Activated T-helper 9 cell treated with anti-CD3 and anti-CD28 coated beads, Interleukin-2, amount 50 U/mL, for 16 hours (primary cell): ENCODE measurements at places on chromosomes 4 and X.
A peak's percentile ranks its signal among the peaks of the same experiment; 100 is the strongest.

DNA sequence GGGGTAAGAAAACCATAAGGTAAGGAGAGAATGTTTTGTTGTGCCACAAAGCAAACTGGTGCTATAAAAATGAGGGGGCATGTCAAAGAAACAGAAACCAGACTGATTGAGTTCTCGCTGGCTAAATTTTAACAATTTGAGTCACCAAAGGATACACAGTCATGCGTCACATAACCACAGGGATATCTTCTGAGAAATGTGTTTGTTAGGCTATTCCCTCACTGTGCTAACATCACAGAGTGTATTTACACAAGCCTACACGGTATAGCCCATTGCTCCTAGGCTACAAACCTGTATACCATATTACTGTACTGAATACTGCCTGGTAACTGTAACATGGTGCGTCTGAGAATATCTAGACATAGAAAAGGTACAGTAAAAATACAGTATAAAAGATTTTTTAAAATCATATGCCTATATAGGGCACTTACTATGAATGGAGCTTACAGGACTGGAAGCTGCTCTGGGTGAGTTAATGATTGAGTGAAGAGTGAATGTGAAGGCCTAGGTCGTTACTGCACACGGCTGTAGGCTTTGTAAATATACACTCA is 50.1 kb downstream of the FBXW7 start:
- no peak for DNase-seq

- no peak for DNase-seq
Observed at GRCh38 chr4:152348670-152349069, 187.2 kb downstream of the FBXW7 start.

DNA sequence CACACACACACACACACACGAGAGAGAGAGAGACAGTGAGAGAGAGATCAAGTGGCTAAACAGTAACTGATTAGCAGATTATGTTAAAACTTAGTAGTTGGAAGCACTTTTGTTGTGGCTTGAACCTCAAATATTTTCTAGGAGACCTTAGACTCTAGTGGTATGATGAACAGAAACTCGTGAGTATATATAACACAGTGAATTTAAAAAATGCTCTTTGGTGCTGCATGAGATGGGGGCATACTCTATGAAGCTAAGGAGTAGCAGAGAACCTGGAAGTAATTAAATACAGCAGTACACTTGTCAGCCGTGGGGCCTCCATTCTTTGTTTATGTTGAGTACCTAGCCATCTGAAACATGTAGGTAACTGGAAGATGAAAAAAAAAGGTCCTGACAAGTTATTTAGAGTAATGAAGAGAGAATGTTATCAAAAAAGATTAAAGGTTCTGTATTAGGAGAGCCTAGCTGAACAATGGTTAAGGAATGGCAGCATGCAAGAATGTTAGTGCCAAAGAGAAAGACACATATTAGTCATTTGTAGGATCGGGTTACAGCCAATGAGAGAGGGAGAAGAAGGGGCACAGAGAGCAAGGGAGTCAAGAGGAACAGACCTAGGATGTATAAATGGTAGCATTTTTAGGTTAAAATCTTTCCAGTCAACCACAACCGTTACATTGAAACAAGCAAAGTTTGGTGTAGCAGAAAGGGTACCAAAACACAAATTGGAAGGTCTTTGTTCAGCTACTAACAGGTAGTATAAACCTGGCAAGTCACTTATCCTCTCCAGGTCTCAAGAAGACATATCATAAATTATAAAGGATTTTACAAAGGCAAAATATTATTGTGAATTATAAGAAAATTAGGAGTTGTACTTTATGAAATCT is 316.7 kb upstream of the DIPK2B start:
- DNase-seq = no peak

- no peak for DNase-seq
Observed at GRCh38 chrX:101206471-101206870, 13.1 kb upstream of the DRP2 start.

- DNase-seq = no peak
Observed at GRCh38 chrX:39900777-39901170, 197.0 kb downstream of the BCOR start.

DNA sequence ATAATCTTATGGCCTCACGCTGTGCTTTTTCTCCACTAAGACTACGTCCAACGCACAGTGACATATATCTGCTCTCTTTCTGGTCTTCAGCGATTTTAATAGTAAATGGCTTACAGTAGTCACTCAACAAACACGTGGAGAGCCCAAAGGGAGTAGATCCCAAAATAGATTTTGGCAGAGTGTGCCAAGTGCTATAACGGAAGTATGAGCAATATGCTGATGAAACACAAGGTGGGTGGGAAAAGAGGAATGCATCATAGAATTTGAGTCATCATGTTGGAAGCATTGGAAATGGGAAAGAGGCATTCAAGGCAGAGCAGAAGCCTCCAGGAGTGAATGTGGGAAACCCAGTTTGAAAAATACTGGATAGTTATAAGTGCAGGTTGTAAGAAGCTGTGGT is 129.1 kb upstream of the LDB2 start:
- no peak for DNase-seq

- no peak for DNase-seq
Observed at GRCh38 chr4:140242357-140243277, 88.6 kb upstream of the MAML3 start.

- DNase-seq = no peak
Observed at GRCh38 chr4:112747036-112747435, 110.1 kb downstream of the LARP7 start.

- DNase-seq = no peak
Observed at GRCh38 chrX:120517936-120518335, 42.8 kb downstream of the CUL4B start.

DNA sequence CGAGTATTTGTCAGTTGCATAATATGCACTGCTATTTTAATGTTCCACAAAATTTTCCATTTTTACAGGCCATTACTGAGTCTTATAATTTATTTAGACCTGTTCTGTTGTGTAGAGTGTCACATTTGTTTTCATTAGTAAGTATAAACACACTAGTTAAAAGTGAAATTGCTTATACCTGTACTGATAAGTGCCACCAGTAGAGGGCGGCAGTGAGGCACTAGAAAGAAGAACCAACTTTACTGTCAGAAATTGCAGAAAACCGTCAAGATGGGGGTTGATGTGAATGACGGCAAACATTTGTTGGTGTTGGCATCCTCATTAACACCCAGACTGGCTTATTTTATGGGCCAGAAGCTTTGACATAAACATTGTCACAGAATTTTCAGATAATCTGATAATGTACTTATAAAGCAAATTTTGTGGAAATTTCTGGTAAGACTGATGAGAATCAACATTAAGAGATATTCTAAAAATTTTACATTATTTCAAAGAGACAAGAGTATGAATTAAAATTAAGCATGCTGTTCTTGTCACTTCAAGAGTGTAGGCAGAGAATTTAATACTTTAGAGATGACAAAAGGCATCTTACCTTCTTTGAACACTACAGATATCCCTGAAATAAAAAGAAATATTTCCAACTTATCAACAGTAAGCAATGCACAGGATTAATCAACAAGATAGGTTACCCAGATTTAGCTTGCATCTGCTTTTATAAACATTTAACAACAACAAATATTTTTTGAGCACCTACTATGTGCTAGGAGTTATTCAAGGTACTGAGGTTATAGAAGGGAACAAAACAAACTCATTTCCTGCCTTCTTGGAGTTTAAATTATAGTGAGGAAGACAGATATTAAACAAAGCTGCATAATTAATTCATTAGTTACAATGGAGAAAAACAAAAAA is 24.9 kb downstream of the ALPK1 start:
- DNase-seq = peak; percentile 65

DNA sequence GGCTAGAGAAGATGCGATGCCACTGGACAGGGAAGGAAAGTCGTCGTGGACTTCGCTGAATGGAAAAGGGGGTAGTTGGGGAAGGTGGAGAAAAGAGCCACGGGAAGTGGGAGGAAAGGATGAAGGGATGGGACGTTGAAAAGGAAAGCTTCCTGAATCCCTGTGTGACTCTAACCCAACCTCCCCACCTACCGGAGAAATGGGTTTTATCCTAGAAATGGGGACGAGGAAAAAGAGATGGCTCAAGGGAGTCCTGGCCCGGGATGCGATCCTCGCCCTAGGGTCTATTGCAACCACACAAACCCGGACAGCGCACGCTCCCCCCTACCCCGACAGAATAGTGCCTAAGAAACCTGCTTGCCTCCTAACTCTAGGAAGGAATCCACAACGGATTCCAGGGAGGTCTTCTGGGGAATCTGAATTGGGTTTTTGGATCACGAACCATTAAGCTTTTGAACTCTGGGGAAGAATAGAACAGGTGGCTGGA is 738 bp upstream of the TSPAN5 start:
- DNase-seq = no peak
